ENCODE measurements at places on chromosomes 12 and 14.

DNA sequence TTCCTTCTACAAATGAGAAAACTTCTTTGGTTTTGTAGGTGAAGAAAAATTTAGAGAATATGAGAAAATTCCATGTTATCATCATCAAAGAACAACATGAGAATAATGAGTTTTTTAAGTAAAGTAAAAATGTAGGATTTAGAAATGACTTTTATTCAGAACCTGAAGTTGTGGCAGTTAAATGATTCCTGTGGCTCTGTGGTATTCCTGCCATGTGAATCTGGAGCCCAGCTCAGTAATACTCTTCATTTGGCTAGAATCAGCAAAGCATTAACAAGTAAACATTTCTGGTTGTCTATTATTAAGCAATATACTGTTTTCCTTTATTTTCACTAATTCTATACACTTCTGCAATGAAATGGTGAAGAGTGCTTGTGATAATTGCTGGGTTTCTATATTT lies 95.6 kb upstream of the E2F7 start:
- no peak for DNase-seq

DNA sequence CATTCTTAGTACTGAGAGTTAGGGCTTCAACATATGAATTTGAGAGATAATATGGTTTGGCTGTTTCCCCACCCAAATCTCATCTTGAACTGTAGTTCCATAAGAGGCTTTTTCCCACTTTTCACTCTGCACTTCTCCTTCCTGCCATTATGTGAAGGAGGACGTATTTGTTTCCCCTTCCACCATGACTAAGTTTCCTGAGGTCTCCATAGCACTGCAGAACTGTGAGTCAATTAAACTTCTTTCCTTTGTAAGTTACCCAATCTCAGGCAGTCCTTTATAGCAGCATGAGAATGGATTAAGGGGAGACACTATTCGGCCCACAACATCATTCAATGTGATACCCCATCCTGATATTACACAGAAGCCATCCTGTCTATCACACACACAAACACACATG lies 36.8 kb upstream of the ALG10B start:
- DNase-seq, result no peak

DNA sequence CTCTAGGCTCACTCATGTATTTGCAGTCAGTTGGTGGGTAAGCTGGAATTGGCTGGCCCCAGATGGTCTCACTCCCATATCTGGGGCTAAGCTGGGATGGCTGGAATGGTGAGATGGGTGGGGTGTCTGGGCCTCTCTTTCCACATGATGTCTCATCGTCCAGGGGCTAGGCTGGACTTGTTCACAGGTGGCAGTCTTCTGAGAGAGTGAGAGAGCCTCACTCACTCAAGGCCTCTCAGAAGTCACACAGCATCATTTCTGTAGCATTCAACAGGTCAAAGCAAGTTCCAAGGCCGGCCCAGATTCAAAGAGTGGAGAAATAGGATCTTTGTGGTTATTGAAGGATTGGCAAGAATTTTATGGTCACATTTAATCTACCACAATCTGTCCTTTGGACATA lies 102.7 kb downstream of the UNC79 start:
- no peak for DNase-seq

DNA sequence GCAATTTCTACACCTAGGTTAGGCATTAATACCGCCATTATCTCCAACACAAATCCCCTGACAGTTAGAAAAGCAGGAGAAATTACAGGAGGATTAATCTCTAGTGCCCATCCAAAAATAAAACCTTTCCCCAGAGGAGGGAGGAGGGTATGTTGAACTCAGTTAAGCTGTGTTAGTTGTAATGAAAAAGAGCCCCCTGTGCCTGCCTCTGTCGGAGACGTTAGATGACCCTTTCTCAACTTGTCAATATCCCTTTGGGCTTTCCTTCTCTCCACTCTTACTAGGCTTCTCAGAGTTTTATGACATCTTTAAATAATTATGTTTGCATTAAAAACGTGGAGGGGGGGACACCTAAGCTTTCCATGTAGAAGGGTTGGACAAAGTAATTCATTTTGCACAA lies 278.2 kb downstream of the PDZRN4 start:
- no peak for DNase-seq

- no peak for DNase-seq
Measured at GRCh38 chr12:75661908-75662307, 150.5 kb upstream of the KRR1 start.

- DNase-seq, result peak; percentile 32
Measured at GRCh38 chr12:81261508-81262207, 183.8 kb downstream of the ACSS3 start.

- DNase-seq, result no peak
Measured at GRCh38 chr14:94362614-94363133, 25.7 kb downstream of the SERPINA1 start.

DNA sequence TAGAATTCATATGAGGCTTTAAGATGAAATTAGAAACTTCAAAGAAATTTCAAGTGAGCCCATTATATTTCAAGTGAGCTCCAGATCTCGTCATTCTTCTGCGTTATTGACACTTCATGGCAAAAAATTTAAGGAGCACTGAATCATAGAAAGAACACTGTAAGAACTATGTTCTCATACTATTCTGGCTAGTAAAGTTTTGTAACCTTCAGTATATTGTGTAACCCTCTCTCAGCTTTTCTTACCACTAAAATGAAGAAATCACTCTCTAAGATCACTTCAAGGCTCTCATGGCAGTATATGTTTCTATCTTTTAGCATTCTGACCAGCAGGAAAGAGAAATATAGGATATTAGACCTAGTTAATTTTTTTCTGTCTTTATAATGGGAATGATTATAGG lies 6.3 kb downstream of the GPHN start:
- DNase-seq, result no peak

DNA sequence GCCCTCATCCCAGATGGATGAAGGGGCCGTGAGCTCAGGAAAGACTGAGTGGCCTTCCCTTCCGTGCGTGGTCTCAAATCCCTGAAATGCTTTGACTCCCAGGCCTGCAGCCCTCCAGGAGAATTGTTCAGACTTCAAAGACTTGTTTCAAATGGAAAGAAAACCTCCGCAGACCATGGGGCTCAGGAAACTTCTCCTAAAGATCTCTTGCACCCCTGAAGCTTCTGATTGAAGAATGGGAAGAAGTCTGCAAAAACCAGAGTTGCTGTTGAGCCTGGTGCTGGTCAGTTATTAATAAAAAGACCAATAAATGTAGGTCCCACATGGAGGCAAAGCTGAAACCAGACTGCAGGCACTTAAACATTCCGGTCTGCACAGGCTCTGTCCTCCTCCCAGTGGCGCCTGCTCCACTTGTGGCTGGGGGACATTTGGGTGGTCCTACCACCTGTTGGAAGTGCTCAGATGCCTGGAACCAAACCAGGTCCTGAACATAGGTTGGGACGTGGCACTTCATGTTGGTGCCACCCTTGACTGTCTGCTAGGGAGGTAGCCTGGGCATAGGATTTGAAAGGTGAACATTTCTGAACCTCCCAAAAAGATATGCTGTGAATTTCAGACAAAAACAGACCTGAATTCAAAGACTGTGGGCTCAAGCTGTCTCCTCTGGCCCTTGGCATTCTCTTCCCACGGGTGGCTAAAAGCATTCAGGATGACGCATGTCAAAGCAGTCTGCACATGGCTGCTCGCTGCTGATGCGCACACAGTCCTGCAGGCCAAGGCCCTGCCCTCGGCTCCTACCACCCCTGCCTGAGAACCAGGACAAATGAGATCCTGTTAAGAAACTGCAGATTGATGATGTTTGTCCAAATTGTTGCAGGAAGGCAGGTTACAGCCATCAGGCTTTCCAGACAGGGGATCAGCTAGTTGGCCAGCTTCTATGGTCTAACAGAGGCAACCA lies 36.2 kb upstream of the MEG3 start:
- no peak for DNase-seq

DNA sequence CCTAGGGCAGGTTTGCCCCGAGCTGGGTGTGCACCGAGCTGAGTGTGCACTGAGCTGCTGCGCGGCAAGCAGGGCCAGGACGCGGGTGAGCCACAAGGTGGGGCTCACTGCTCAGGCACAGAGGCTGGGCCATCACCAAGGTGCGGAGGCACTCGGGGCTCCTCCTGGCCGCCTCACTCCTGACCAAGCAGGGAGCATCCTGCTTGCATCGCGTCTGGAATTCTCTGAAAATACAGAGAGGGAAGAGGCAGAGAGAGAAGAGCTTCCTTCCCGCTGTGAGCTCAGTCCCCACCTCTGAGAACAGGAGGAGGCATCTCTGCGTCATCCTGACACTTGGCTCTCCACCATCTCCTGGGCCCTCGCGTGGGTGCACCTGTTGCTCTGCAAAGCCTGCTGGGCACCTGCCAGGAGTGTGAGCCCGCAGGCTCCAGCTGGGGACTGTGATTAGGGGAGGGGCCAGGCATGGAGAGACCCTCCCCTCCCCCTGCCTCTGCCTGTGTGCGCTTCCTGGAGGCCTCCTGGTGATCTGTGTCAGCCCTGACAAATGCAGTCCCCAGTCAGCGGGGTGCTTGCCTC lies 116.3 kb downstream of the GLT1D1 start:
- peak; percentile 27 for DNase-seq

DNA sequence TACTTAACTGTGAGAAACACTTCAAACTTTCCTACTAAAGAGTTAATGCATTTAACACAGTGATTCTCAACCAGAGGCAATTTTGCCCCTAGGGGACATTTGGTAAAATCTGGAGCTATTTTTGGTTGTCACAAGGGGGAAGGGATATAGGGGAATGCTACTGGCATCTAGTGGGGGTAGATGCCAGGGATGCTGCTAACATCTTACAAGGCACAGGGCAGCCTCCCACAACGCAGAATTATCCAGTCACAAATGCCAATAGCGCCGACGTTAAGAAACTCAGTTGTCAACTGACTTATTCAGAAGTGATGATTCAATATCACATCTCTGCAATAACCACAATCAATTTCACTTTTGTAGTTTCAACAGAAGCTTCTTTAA lies 2.0 kb downstream of the EEA1 start:
- DNase-seq, result peak; percentile 59

DNA sequence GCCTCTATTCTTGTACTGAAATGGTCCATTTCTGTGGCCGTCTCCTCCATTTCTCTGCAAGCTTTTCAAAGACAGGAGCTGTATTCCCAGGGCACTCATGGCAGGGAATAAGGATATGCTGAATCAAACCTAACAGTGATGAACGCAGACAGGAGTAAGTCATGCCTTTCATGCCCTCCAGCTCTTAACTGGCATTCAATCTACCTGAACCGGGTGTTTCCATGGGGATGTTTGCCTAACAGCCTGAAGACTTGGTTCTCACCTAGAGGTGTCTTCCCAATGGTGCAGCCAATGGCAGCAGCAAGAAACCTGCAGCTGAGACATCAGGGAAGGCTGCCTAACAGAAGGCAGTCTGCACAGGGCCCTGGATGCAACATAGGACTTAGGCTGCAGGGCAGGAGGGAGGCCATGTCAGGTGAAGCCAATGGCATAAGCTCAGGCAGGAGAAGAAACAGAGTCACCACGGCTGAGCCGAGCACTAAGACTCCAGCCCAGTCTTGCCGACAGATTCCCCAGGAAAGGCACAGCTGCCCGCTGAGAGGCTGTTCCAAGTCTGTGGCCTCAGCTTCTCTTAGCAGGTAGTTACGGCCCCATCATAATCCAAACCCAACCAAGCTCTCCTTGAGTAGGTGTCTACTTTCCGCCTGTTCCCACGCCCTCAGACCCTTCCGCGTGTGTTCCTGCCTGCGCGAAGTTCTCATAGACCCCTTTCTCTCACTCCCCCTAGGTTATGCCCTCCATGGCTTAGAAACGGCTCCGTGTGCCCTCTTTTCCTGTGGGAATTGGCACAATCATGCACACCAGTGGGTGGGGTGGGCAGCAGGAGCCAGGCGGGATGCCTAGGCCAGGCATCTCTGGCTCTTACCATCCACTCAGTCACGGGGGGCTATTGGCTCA lies 44.1 kb downstream of the VWF start:
- no peak for DNase-seq

GRCh38 chr14:94548999-94549985 lies 11.9 kb upstream of the SERPINA4 start:
- DNase-seq, result peak; percentile 62

GRCh38 chr14:92039063-92039718 lies 668 bp downstream of the TRIP11 start:
- DNase-seq, result peak; percentile 66

- no peak for DNase-seq
Measured at GRCh38 chr12:20620261-20620660, 74.9 kb upstream of the SLCO1C1 start.

DNA sequence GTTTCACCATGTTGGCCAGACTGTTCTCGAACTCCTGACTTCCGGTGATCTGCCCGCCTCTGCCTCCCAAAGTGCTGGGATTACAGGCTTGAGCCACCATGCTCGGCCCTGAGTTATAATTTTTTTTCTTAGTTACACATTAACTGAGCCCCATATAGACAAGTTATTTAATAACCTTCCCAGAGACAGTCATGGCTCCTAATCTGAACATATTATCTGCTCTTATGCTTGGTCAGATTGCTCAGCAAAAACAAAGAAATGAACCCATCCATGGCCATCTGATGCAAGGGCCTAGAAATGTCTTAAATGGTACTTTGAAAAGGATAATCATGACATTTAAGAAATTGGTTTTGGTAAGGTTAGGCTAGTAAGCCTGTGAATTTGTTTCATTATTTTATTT lies 13.0 kb downstream of the SAMD15 start:
- peak; percentile 26 for DNase-seq

DNA sequence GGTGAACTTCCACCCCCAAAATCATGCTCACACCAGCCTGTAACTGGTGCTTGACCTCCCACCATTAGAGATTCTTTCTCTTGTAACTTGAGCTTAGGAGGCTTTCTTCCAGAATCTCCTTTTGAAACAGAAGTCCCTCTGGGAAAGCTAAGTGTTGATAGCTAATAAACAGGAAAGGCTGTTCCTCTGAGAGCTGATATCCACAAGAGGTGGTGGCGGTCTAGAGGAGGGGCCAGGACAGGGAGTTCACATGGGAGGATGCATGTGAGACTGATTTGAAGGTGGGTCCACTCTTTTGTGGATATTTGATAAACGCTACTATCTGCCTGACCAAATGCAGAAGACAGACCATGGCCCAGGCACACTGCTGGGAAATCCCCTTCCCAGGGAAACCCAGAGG lies 10.2 kb upstream of the PRMT8 start:
- DNase-seq, result no peak
